ENCODE measurements at places on chromosomes 1 and 21.
A peak's percentile ranks its signal among the peaks of the same experiment; 100 is the strongest.

GRCh38 chr1:44077421-44077820 is 41.2 kb upstream of the KLF17 start:
- H3K4me1 ChIP-seq, result no peaks in the 10 kb centered on the region
- no peak overlapping the region for H3K27ac ChIP-seq
- no peaks in the 10 kb centered on the region for H3K36me3 ChIP-seq
- DNase-seq, result no peak

- DNase-seq, result no peak
- no peaks in the 10 kb centered on the region for H3K36me3 ChIP-seq
These were observed 100.9 kb downstream of the PLPPR5 start for GRCh38 chr1:98903726-98904125.

DNA sequence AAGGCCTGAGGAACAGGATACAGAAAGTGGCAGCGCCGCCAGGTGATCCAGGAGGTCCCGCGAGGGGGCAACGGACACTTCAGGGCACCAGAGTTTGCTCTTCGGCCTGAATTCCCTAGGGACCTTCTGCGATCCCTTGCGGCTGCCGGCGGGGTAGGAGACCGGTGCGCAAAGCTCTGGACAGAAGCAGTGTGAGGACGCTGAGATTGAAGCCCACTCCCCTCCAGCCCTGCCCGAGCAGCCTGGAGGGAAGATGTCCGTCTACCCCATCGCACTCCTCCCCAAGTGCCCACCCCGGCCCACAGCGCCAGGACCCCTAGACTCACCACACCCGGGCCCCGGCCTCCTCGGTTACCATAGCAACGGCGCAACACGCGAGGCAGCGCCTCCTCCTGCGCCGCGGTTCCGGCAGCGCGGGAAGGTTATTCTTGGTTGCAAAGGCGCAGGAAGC is at the start of gene ANKRD45:
Gene ANKRD45 (minus strand): TSS at position 361 of the 451 bp plus-strand sequence. CDS start 10,433 bp downstream, outside the sequence.
- H3K4me1 ChIP-seq, result peaks cover 13% of the 10 kb centered on the region
- no peak within 1 kb of the TSS for H3K27ac ChIP-seq
- DNase-seq, result peak; percentile 22
- peak within 1 kb of the TSS; percentile 64 for H3K4me3 ChIP-seq

GRCh38 chr1:19040010-19040680 is 83.7 kb upstream of the IFFO2 start:
- H3K4me3 ChIP-seq, result no peak overlapping the region
- no peak for DNase-seq
- H3K4me1 ChIP-seq, result no peaks in the 10 kb centered on the region
- H3K36me3 ChIP-seq, result no peaks in the 10 kb centered on the region

GRCh38 chr1:212507369-212507768 is 74.6 kb downstream of the NENF start:
- H3K4me3 ChIP-seq, result no peak overlapping the region
- peaks cover 13% of the 10 kb centered on the region for H3K27me3 ChIP-seq
- no peak for DNase-seq
- no peaks in the 10 kb centered on the region for H3K4me1 ChIP-seq

DNA sequence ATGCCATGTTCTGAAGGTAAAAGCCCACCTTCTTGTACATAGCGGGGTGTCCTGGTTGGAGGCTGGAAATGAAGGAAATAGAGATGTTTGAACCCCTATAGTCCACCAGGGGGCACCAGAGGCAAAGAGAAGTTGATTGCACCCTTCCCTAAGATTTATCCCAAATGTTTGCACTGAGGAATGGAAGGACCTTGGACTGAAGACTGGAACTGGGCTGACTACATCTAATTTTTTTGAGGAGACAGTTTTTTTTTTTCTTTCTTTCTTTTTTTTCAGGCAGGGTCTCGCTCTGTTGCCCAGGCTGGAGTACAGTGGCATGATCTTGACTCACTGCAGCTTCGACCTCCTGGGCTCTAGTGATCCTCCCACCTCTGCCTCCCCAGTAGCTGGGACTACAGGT is 55.3 kb upstream of the EIF4G3 start:
- no peak overlapping the region for H3K27ac ChIP-seq
- no peak overlapping the region for H3K4me3 ChIP-seq
- no peaks in the 10 kb centered on the region for H3K27me3 ChIP-seq
- no peak for DNase-seq
- peaks cover 86% of the 10 kb centered on the region for H3K36me3 ChIP-seq

GRCh38 chr1:201714542-201715329 is 114.2 kb upstream of the IPO9 start:
- peak overlapping the region; percentile 97 for H3K27ac ChIP-seq
- H3K36me3 ChIP-seq, result peaks cover 12% of the 10 kb centered on the region
- H3K4me3 ChIP-seq, result peak overlapping the region; percentile 22
- peak; percentile 68 for DNase-seq
- peaks cover 100% of the 10 kb centered on the region for H3K4me1 ChIP-seq

DNA sequence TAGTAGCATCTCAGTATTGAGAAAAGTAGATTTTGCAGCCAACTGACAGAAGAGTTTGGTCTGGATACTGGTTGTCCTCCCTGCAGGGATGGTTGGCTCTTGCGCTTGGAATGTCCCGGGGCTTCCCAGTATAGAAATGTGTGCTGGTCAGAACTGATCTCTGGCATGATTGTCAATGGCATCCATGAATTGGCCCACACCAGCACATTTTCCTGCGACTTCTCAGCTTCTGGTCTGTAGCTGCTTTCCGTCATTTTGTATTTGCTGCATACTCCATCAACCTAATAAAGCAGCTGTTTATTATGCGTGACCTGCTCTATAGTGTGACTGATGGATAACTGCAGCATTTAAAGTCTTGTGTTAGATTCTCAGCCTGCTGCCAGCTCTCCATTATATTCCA is 203.7 kb downstream of the S1PR1 start:
- H3K36me3 ChIP-seq, result no peaks in the 10 kb centered on the region
- H3K27ac ChIP-seq, result no peak overlapping the region
- no peak for DNase-seq
- H3K27me3 ChIP-seq, result peaks cover 4% of the 10 kb centered on the region

DNA sequence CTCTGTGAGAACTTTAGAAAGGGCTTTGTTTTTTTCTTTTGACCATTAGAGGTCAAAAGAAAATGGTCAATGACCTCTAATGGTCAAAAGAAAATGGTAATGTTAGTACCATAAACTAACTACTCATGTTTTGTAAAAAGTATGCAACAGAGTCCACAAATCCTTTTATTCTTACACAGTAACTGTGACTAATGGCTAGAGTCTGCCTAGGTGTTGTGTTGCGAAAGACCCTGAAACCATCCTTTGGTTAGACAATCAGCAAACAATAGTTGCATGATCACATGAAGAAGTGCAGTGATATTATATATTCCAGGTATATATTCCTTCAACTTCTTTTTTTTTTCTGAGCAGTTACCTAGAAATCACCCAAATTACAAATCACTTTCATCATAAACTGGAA is 40.9 kb downstream of the NEGR1 start:
- H3K4me1 ChIP-seq, result no peaks in the 10 kb centered on the region
- no peak for DNase-seq
- no peaks in the 10 kb centered on the region for H3K27me3 ChIP-seq
- H3K4me3 ChIP-seq, result no peak overlapping the region

GRCh38 chr1:25550155-25550506 is 6.7 kb downstream of the LDLRAP1 start:
- no peak overlapping the region for H3K4me3 ChIP-seq
- peaks cover 92% of the 10 kb centered on the region for H3K4me1 ChIP-seq
- no peaks in the 10 kb centered on the region for H3K36me3 ChIP-seq
- peak overlapping the region; percentile 85 for H3K27ac ChIP-seq

DNA sequence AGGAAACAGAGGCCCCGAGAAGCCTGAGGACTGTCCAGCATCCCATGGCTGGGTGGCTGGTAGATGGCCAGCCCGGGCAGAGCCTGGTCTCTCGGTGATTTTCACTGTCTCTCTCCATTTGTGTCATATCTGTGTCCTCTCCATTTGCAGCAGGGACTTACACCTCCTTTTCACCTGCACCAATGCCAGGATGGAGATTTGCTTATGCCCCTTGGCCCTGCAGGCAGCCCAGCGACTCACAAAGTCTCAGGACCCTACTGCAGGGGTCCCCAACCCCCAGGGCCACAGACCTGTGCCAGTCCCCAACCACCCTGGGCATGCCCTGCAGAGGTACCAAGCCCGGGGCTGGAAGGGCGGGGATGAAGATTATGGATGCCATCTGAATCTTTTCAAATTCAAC is 201.6 kb downstream of the RHOU start:
- H3K27ac ChIP-seq, result no peak overlapping the region
- no peak overlapping the region for H3K4me3 ChIP-seq
- H3K36me3 ChIP-seq, result no peaks in the 10 kb centered on the region
- H3K27me3 ChIP-seq, result no peaks in the 10 kb centered on the region

DNA sequence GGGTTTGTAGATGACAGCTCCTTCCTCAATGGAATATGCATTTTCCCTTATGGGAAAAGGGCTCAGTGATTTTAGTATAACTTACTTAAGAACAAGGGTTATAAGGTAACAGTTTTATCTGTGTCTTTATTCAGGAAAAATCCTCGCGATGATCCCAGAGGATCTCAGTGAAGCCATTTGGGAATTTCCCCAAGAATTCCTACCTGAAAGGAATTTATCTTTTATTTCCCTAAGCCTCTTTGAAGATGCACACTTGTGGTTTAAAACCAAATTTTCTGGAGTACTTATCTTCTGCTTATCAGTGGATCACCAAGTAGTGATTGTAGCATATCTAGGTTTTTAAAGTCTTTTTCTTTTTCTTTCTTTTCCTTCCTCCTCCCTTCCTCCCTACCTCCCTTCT is 58.8 kb downstream of the AK4 start:
- no peaks in the 10 kb centered on the region for H3K27me3 ChIP-seq
- peaks cover 11% of the 10 kb centered on the region for H3K4me1 ChIP-seq
- DNase-seq, result no peak
- no peak overlapping the region for H3K27ac ChIP-seq
- H3K36me3 ChIP-seq, result no peaks in the 10 kb centered on the region

DNA sequence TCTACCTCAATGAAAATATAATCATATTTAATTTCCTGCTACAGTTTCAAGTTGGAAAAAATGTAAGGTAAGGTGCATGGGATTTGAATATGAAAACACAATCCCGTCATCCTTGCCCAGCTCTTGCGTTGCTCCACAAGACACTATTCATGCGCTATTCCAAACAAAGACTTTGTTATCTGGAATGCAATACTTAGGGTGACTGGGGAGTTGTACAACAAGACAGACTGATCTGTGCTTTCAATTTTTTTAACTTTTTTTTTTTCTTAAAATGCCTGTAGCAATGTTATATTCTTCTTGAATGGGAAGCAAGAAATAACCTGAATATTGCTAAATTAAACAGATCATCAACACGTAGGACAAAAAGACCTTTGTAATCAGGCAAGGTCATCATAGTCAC is 1077.2 kb downstream of the TTLL7 start:
- DNase-seq, result no peak
- no peak overlapping the region for H3K4me3 ChIP-seq
- H3K27ac ChIP-seq, result no peak overlapping the region

DNA sequence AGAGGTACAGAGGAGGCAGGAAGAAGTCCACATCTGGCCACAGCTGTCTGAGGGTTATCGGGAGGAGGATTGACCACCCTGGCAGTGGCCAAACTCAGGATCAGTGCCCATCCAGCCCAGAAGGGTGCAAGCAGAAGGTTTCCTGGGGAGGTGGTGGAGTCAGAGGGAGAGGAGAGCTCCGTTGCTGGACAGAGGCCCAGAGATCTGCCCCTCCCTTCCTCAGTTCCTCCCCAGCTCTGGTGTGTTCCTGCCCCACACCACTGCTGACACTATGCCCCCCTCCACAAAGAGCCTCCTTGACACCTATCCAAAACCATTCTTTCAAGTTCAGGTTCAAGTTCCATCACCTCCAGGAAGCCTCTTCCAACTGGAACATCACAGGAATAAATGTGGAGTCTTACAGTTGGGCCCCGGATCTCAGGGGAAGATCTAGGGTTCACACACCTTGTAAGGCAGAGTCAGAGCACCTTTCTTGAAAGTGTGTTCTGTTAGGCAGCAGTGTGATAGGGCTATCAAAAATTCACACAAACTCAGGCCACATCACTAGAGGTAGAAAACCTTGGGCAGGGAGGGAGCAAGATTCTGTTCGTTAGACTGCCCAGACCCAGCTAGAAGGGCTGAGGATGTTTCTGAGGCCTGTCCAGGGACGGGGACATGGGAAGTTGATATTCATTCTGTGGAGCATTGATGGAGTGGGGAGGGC is 7.4 kb downstream of the LDLRAD1 start:
- H3K27ac ChIP-seq, result no peak overlapping the region
- no peak overlapping the region for H3K4me3 ChIP-seq
- DNase-seq, result no peak
- H3K4me1 ChIP-seq, result no peaks in the 10 kb centered on the region

DNA sequence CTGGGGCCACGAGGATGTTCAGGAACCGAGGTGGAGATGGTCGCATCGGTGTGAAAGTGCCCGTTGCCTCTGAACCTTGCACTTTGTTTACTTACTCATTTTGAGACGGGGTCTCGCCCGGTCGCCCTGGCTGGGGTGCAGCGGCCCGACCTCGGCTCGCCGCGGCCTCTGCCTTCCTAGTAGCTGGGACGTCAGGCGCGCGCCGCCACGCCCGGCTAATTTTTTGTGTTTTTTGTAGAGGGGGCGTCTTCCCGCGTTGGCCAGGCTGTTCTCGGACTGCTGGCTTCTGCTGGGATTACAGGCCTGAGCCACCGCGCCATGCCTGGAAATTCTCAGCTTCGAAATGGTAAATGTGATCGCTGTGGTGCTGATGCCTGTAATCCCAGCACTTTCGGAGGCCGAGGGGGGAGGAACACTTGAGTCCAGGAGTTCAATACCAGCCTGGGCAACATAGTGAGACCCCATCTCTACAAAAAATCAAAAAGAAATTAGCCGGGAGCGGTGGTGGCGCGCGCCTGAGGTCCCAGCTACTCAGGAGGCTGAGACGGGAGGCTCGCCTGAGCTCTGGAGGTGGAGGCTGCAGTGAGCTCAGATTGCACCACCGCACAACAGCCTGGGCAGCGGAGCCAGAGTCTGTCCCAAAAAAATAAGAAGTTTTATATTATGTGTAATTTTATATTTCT is 684 bp upstream of the MRPL20 start:
- peak overlapping the region; percentile 90 for H3K27ac ChIP-seq
- peak overlapping the region; percentile 90 for H3K4me3 ChIP-seq
- no peaks in the 10 kb centered on the region for H3K27me3 ChIP-seq

DNA sequence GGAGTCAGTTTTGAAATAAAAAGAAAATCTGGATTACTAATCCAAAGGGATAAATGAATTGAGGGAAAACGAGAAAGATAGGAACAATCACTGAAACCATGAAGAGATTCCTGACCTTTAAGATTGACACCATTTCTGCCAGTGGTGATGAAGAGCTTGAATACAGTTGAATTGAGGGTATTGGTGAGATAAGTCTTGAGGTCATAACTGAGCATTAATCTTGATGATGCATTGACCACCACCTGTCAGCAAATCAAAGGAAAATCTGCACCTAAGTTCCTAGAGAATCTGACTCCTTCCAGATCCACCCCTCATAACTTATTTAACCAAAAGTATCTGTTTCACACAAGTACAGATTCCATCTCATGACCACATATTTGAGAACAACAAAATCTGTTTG is 21.6 kb downstream of the RPS27 start:
- no peaks in the 10 kb centered on the region for H3K36me3 ChIP-seq

- no peaks in the 10 kb centered on the region for H3K4me1 ChIP-seq
- no peak for DNase-seq
- H3K27ac ChIP-seq, result no peak overlapping the region
- H3K4me3 ChIP-seq, result no peak overlapping the region
- H3K36me3 ChIP-seq, result no peaks in the 10 kb centered on the region
These were observed 73.2 kb upstream of the SGIP1 start for GRCh38 chr1:66460776-66461175.
